Lung (tissue), 17 donors: ENCODE measurements at places on chromosomes 4 and X. TPM values are rescaled to one million over a fixed set of nuclear protein-coding genes. Genes with fewer than 3 reads are reported as not detected.

- no peaks in the 10 kb centered on the region for H3K36me3 ChIP-seq
- no peak for DNase-seq
- peaks cover 6% of the 10 kb centered on the region for H3K27me3 ChIP-seq
- no peaks in the 10 kb centered on the region for H3K4me1 ChIP-seq
- H3K4me3 ChIP-seq, result no peak overlapping the region
Measured at GRCh38 chrX:37347420-37347819, 1.7 kb upstream of the PRRG1 start.

- no peaks in the 10 kb centered on the region for H3K27me3 ChIP-seq
- H3K36me3 ChIP-seq, result no peaks in the 10 kb centered on the region
- no peaks in the 10 kb centered on the region for H3K4me1 ChIP-seq
- H3K4me3 ChIP-seq, result no peak overlapping the region
- H3K27ac ChIP-seq, result no peak overlapping the region
Measured at GRCh38 chr4:104424475-104424941, 70.2 kb downstream of the CXXC4 start.

- H3K36me3 ChIP-seq, result no peaks in the 10 kb centered on the region
- no peaks in the 10 kb centered on the region for H3K4me1 ChIP-seq
- no peaks in the 10 kb centered on the region for H3K27me3 ChIP-seq
- no peak overlapping the region for H3K27ac ChIP-seq
- DNase-seq, result no peak
Measured at GRCh38 chrX:144616317-144616716, 631.0 kb upstream of the SPANXN1 start.

GRCh38 chrX:357035-357692, 29.5 kb downstream of the PPP2R3B start:
- H3K27ac ChIP-seq, result no peak overlapping the region
- no peak for DNase-seq
- H3K27me3 ChIP-seq, result no peaks in the 10 kb centered on the region
- peaks cover 17% of the 10 kb centered on the region for H3K36me3 ChIP-seq
- no peak overlapping the region for H3K4me3 ChIP-seq

GRCh38 chr4:3189459-3189858, 59.5 kb upstream of the MSANTD1 start:
- H3K4me1 ChIP-seq, result no peaks in the 10 kb centered on the region
- H3K4me3 ChIP-seq, result no peak overlapping the region
- H3K27me3 ChIP-seq, result no peaks in the 10 kb centered on the region
- no peak for DNase-seq

DUSP21 gene
- not detected for total RNA-seq

DNA sequence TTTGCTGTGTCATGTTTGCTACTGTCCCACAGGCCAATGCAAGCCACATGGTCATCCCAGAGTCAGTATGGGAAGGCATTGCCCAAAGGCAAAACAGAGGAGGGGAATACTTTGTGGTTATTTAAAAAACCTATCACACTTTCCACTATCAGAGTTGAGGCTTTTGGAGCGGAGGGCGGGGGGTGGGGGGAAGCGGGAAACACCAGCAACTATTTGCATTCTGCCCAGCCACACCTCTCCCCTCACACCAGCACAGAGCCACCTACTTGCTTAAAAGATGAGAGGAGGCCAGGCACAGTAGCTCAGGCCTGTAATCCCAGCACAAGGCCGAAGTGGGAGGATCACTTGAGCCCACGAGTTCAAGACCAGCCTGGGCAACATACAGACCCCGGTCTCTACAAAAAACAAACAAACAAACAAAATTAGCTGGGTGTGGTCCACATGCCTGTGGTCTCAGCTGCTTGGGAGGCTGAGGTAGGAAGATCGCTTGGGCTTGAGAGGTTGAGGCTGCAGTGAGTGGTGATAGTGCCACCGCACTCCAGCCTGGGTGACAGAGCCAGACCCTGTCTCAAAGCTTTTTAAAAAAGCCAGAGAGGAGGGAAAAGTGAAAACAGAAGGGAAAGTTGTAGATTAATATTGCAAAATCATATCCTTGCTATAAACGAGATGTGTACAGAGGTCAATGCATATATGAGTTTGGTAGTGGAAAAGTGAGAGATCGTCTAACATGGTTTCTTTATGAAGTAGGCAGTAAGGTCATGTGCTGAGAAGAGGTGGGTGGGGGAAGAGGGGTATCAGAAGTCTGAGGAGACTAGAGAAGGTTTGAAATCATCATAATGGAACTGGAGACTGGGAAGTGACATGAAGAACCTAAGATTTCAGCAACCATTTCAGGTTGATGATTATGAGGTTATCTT, 1.9 kb upstream of the CHST7 start:
- no peaks in the 10 kb centered on the region for H3K36me3 ChIP-seq
- H3K27ac ChIP-seq, result no peak overlapping the region
- peaks cover 2% of the 10 kb centered on the region for H3K27me3 ChIP-seq
- no peak overlapping the region for H3K4me3 ChIP-seq
- H3K4me1 ChIP-seq, result peaks cover 2% of the 10 kb centered on the region
- DNase-seq, result no peak

DNA sequence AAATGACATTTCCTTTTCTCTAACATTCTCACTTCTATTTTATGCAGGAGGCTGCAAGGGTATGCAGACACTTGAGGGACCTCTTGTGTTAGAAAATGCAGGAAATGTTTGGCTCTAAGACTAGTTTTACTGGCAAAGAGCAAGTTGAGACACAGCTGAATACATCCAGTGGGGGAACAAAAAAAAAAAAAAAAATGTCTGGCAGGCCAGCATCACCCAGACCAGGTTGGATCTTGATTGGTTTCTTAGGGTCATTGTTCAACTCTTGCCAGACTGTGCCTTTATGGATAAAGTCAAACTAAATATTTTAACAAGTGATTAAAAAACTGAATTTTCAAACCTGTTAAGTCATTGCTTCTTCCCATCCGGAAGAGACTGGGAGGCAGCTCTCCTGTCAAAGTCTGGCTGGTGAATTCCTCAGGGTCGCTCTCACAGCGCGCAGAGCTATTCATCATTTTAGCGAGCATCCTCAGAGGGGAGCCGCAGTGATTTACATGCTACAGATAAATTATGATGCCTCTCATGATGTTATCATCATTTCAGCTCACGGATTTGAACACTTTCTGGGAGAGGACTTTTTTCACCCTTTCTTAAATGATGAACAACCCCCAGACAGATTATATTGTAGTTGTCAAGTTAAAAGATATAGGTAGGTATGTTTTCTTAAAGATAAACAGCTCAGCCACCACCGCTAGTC, 23.6 kb upstream of the PACRGL start:
- H3K4me1 ChIP-seq, result peaks cover 10% of the 10 kb centered on the region
- H3K36me3 ChIP-seq, result no peaks in the 10 kb centered on the region
- DNase-seq, result no peak
- H3K4me3 ChIP-seq, result no peak overlapping the region

BEX1 gene
- 0.89 TPM for total RNA-seq

GRCh38 chrX:88612870-88613329, 134.1 kb upstream of the CPXCR1 start:
- H3K4me3 ChIP-seq, result no peak overlapping the region
- no peaks in the 10 kb centered on the region for H3K4me1 ChIP-seq
- no peaks in the 10 kb centered on the region for H3K36me3 ChIP-seq
- H3K27ac ChIP-seq, result no peak overlapping the region
- H3K27me3 ChIP-seq, result no peaks in the 10 kb centered on the region

DNA sequence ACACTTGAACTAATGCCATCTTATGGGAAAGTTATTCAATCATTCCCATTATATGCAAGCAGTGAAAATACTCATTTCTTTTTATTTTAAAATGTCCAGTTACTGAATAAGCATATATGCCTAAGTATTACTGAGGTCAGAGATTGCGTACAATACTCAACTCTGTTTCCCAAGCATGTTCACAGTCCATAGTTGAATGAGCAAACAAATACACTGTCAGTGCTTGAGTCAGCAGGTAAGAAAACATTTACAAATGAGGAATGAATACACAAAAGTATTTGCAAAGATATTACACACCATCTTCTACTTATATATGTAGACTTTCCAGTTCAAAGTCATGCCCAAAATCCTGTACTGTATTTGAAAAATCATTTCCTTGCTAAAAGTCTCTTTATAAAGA, 74.1 kb downstream of the TSPAN5 start:
- H3K27me3 ChIP-seq, result no peaks in the 10 kb centered on the region
- peaks cover 4% of the 10 kb centered on the region for H3K4me1 ChIP-seq
- no peak overlapping the region for H3K4me3 ChIP-seq
- H3K27ac ChIP-seq, result no peak overlapping the region
- DNase-seq, result no peak

DNA sequence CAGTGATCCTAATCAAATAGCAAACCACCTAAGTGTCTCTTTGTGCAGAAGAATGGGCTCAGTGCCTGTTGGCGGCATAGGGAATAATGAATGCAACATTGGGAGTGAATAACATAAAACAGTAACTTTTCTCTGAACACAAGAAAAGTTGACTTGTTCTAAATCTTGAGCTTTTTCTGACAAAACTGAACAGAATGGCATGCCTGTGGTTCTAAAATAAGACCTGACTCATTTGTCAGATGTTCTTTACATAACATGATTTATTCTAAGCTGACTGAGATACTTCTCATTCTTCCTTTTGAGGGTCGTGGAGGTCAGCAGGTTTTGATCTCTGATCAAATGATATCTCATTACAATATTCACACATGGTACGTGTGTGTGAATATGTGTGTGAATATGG, 165.4 kb upstream of the WDR1 start:
- H3K4me3 ChIP-seq, result no peak overlapping the region
- no peaks in the 10 kb centered on the region for H3K27me3 ChIP-seq
- no peaks in the 10 kb centered on the region for H3K4me1 ChIP-seq
- no peak overlapping the region for H3K27ac ChIP-seq

DNA sequence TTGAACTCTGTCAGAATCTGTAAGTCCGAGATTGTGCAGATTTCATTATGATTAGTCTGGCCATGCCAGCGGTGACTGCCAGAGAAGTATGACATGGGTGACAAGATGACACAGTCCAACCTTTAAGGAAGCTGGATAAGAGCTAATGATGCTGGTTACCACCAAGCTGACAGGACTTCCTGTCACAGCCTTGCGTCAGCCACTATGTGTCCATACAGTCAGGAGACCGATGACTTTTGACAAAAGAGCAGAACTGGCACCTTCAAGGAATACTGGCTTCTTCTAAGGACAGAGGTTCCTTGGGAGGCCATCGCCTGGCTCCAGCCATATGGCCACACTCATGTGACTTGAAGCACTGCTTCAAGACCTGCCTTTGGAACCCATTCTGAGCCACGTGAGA, 67.2 kb upstream of the TFDP3 start:
- H3K27ac ChIP-seq, result no peak overlapping the region
- H3K4me1 ChIP-seq, result no peaks in the 10 kb centered on the region
- H3K36me3 ChIP-seq, result no peaks in the 10 kb centered on the region

- H3K4me3 ChIP-seq, result no peak overlapping the region
- no peaks in the 10 kb centered on the region for H3K4me1 ChIP-seq
- DNase-seq, result peak; percentile 32
- H3K27me3 ChIP-seq, result no peaks in the 10 kb centered on the region
- no peaks in the 10 kb centered on the region for H3K36me3 ChIP-seq
Measured at GRCh38 chr4:41185614-41186592, 28.4 kb downstream of the APBB2 start.

- H3K27ac ChIP-seq, result no peak overlapping the region
- peaks cover 19% of the 10 kb centered on the region for H3K27me3 ChIP-seq
- H3K36me3 ChIP-seq, result no peaks in the 10 kb centered on the region
Measured at GRCh38 chr4:1582227-1582626, 101.9 kb downstream of the FAM53A start.

ADH7 gene
- 0.71 TPM for total RNA-seq

GRCh38 chr4:20723463-20723862, 23.2 kb downstream of the PACRGL start:
- DNase-seq, result no peak
- no peaks in the 10 kb centered on the region for H3K27me3 ChIP-seq
- H3K36me3 ChIP-seq, result peaks cover 38% of the 10 kb centered on the region
- no peak overlapping the region for H3K27ac ChIP-seq
- no peak overlapping the region for H3K4me3 ChIP-seq
- H3K4me1 ChIP-seq, result no peaks in the 10 kb centered on the region

- H3K4me3 ChIP-seq, result no peak overlapping the region
- H3K27ac ChIP-seq, result no peak overlapping the region
- H3K36me3 ChIP-seq, result no peaks in the 10 kb centered on the region
- DNase-seq, result no peak
Measured at GRCh38 chrX:39550795-39551361, 546.9 kb downstream of the BCOR start.

DNA sequence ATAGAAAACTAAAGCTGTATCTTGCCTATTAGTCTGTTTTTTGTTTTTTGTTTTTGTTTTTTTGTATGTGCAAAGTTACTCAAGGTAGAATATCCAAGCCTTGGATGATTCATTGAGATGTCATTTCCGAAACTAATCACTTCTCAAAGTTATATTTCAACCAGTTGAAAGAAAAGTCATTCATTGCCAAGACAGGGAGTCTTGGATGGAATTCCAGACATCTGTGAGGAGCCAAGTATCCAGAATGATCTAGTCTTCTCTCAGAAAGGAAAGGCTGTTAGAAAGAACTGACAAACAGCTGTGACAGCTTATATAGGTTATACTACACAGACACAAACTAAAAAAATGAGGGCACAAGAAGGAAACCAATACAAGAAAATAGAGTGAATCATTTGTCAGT, 141.1 kb upstream of the NDST3 start:
- no peak for DNase-seq
- H3K36me3 ChIP-seq, result no peaks in the 10 kb centered on the region
- no peaks in the 10 kb centered on the region for H3K4me1 ChIP-seq
- no peak overlapping the region for H3K4me3 ChIP-seq
- no peak overlapping the region for H3K27ac ChIP-seq
- H3K27me3 ChIP-seq, result no peaks in the 10 kb centered on the region

LNX1 gene
- 4.0 TPM for total RNA-seq

NPNT gene
- total RNA-seq, result 160 TPM

- H3K27me3 ChIP-seq, result no peaks in the 10 kb centered on the region
- peaks cover 26% of the 10 kb centered on the region for H3K4me1 ChIP-seq
- H3K36me3 ChIP-seq, result peaks cover 21% of the 10 kb centered on the region
- DNase-seq, result no peak
- H3K27ac ChIP-seq, result no peak overlapping the region
Measured at GRCh38 chr4:153295131-153295755, 49.2 kb upstream of the MND1 start.

NHS gene
- total RNA-seq, result 1.9 TPM

- DNase-seq, result no peak
- H3K27ac ChIP-seq, result no peak overlapping the region
- H3K27me3 ChIP-seq, result no peaks in the 10 kb centered on the region
- no peak overlapping the region for H3K4me3 ChIP-seq
- no peaks in the 10 kb centered on the region for H3K4me1 ChIP-seq
- H3K36me3 ChIP-seq, result peaks cover 1% of the 10 kb centered on the region
Measured at GRCh38 chr4:40870150-40870549, 120.4 kb downstream of the NSUN7 start.

DNA sequence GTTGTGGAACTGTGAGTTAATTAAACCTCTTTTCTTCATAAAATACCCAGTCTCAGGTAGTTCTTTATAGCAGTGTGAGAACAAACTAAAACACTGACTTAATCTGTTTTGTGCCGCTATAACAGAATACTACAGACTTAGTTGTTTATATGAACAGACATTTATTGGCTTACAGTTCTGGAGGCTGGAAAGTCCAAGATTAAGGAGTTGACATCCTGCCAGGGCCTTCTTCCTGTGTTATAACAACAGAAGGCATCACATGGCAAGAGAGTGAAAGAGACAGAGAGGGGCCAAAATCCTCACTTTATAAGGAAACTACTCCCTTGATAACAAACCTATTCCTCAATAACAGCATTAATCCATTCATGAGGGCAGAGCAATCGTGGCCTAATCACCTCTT, 42.5 kb upstream of the KCNIP4 start:
- H3K36me3 ChIP-seq, result no peaks in the 10 kb centered on the region
- peak; percentile 86 for DNase-seq
- H3K27ac ChIP-seq, result no peak overlapping the region
- no peaks in the 10 kb centered on the region for H3K4me1 ChIP-seq
- H3K4me3 ChIP-seq, result no peak overlapping the region

CSAG3 gene
- total RNA-seq, result not detected
